ENCODE measurements at places on chromosomes 5 and 9.

DNA sequence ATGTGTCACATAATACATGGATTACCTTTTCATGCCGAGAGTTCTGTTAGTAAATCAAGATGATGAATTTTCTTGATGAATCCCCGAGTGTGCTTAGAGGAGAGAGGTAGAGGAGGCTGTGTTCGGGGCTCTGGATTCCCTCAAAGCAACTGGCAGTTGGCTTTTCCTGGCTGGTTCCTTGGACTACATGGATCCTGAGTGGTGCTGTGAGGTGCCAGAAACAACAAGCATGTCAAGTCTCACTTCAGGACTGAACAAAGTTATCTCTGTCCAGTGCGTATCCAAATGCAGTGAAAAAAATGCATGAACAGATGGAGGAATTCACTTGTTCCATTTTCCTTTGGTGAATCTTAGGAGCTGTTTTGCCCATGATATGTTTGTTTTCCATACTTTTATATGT, 231.7 kb downstream of the FBXL7 start:
- DNase-seq: no peak

- DNase-seq: no peak
Observed at GRCh38 chr5:143758015-143758414, 53.9 kb upstream of the HMHB1 start.

GRCh38 chr9:70398145-70398556, 16.3 kb downstream of the KLF9 start:
- DNase-seq: peak; percentile 46

- no peak for DNase-seq
Observed at GRCh38 chr9:7341571-7341970, 458.0 kb downstream of the DMAC1 start.

DNA sequence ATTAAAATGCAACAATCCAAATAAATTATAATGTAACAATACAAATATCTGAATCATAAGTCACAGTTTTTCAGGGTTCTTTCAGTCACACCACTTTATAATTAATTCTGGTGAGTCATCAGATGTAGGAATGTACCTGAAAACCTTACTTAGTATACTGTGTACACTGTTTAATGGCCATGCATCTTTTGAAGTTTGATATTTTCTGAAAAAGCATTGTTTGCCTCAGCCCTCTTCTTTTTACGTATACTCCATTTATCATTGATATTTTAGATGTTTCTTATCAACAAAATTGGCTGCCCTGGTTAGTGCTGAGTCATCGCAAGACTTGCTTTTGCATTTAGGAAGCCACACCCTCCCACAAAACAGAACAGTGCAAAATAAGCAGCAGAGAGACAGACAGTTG, 218.6 kb downstream of the PJA2 start:
- peak; percentile 38 for DNase-seq

DNA sequence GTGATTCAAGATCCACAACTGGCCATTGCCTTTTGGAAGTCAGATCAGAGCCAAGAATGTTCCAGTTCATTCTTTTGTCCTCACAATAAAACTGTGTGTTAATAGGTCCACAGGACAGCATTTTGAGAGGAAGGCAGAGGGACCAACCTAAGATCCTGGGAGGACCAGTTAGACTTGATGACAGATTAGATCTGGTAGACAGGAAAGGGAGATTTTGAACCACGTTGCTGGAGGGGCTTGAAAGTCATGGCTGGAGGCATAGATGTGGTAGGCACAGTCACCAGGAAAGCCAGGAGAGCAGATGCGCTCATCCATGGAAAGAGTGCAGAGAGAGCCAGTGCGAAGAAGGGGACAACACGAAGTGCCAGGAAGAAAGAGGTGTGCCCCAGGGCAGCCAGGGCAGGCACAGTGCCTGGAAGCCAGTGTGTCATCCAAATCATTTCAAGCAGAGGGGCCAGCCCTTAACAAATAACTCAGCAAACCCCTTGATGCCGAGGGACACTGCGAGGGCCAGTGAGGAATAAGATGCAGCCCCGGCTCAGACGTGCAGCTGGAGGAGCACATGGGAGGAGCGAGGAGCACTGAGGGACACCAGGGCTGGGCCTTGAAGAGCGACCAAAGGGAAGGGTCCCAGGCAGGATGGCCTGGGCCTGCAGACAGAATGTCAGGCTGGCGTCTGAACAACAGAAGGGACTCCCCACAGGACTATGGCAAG, 12.8 kb upstream of the SLC2A8 start:
- no peak for DNase-seq

DNA sequence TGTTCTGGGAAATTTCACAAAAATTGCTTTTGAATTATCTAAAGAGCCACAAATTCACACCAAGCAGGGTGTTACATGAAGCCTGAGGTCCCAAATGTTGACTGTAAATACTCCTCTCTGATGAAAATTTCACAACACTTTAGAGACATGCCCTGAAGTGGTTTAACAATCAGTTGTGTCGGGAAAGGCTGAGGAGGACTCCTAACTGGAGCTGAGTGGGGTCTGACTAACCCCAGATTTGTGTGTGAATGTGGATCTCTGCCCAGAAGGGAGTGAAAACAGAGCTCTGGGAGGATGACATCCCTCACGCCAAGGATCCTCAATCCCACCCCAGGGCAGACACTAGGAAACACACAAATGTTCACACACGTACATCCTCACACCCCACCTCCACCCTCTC, 31.1 kb upstream of the GRXCR2 start:
- DNase-seq: no peak

DNA sequence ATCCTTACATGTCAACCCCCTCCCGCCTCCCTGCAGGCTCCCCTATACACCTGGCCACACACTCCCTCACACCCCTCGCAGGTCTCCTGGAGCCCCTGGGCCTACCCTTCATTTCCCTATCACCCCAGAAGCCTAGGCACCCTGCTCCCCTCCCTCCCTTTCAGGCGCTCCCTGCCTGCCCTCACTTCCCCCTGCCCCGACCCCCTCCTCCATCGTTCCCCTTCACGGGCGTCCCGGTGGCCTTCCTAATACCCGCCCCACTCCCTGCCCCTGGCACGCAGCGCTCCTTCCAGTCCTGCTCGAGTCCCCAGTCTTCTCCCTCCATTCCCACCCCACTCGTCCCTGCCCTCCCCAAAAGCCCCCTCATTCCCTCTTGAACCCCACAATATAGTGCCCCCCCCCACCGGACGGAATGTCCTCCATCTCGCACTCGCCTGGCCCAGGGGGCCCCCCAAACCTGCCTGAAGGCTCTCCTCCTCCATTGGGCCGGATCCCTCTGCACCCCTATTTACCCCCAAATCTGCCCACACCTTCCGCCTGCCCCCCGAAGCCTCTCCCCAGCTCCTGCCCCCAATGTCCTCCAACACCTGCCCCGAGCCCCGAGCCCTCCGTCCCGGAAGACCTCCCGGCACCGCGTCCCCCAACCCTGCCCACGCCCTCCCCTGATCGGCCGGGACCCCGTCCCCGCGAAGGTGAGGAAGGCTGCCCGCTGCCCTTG, 746 bp downstream of the STRBP start:
- no peak for DNase-seq

GRCh38 chr5:13350767-13351166, 593.7 kb downstream of the DNAH5 start:
- DNase-seq: no peak

GRCh38 chr5:109318455-109319108, 91.2 kb downstream of the PJA2 start:
- DNase-seq: no peak

DNA sequence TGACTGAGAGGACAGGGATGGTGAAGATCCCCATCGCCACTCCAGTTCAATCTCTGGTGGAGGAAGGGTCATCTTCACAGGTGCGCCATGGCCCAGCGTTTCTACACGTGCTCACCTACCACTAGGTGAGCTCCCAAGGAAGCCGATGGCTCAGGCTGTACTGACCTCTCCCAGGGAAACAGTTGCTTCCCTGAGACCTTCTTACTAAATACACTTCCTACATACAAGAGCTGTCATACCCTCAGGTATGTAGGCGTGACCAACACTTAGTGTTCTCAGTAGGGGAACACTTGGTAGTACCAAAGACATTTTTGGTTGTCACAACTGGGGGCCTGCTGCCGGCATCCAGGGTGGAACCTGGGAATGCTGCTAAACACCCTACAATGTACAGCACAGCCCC, 75.2 kb downstream of the TENT4A start:
- no peak for DNase-seq

GRCh38 chr5:77430726-77431125, 61.4 kb downstream of the WDR41 start:
- DNase-seq: no peak

- no peak for DNase-seq
Observed at GRCh38 chr9:134951461-134951860, 33.7 kb upstream of the FCN1 start.

DNA sequence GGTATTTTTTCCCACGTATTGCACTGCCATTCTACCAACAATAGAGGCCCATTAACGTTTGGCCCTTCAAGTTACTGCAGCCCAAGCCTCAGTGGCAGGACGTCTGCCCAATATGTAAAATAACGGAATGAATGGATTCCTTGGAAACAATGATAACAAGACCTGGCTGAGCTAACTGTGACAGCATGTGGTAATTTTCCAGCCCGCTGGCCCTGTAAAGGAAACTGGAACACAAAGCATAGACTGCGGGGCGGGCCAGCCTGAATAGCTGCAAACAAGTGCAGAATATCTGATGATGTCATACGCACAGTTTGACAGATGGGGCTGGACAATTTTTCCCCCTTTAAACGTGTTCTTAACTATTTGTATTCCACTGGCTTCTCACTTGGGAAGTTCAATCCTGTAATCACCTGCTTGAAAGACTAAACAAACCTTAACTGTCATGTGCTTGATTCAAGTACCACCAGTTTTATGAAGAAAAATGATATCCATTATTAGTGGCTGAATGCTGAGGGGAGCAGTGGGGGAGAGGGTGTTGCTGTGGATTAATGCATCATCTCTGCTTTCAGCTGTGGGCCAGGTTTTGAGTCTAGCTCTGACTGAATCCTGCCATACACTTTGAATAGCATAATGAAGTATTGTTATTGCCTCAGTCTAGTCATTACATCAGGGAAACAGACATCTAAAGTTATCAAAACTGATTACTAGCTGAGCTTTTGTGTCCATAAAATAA, 323.9 kb downstream of the TMEM161B start:
- no peak for DNase-seq

GRCh38 chr9:82553654-82554366, 509.1 kb downstream of the RASEF start:
- DNase-seq: peak; percentile 14

GRCh38 chr9:21657966-21658667, 144.3 kb upstream of the MTAP start:
- no peak for DNase-seq

GRCh38 chr5:107541400-107541799, 129.3 kb downstream of the EFNA5 start:
- no peak for DNase-seq

DNA sequence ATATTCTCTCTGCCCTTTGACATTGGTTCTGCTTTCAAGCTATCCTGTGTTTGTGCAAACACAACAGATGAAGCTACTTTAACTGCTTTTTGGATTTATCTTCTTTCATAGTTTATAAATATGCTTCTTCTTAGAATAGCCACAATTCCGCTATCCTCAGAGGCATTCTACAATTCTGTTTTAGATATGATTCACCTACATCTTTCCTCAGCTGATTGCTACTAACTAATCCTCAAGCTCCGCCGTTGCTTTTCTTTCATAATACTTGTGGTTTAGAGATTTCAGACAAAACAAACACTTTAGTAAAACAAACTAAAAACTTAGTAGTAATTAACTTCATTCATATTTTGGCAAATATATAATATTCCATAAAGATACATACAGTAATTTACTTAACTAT, 52.5 kb downstream of the ECPAS start:
- no peak for DNase-seq

- DNase-seq: no peak
Observed at GRCh38 chr9:92180669-92181181, 65.5 kb upstream of the SPTLC1 start.

GRCh38 chr9:80352967-80353366, 781.2 kb downstream of the TLE4 start:
- no peak for DNase-seq

GRCh38 chr5:61702784-61703183, 370.7 kb downstream of the ZSWIM6 start:
- no peak for DNase-seq

DNA sequence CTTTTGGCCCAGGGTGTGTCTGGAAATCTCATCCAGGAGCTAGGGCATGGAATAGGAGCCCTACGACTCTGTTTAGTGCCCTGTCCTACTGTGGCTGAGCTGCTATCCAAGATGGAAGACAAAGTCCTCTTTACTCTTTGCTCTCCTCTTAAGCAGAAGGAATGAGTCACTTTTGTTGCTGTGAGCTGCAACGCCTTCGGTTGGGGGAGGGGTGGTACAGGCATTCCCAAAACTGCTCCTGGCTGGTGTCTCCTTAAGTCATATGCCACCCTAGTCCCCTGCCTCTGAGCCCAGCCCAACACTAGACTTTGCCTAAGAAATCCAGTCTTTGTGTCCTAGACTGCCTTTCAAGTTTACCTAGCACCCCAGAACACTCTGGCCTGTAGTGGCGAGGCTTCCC, 99.9 kb downstream of the PRR16 start:
- no peak for DNase-seq

DNA sequence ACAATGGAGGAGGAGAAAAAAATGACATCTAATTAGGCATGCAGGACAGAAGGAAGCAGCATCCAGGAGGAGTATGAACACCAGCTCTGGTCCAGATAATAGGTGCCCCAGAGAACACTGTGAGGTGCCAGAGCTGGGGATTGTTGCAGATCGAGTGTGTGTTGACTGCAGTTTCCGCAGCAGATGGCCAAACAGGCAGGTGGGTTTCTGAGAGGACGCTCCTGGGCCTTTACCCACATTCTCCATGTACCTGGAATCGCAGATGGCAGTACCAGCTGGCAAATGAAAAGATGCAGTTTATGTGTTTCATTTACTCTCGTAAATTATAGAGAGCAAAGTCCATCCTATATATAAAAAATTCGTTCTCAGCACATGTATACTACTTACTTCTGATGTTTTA, 182.2 kb upstream of the ISL1 start:
- DNase-seq: no peak

GRCh38 chr5:137733006-137733405, 2.9 kb downstream of the KLHL3 start:
- no peak for DNase-seq

DNA sequence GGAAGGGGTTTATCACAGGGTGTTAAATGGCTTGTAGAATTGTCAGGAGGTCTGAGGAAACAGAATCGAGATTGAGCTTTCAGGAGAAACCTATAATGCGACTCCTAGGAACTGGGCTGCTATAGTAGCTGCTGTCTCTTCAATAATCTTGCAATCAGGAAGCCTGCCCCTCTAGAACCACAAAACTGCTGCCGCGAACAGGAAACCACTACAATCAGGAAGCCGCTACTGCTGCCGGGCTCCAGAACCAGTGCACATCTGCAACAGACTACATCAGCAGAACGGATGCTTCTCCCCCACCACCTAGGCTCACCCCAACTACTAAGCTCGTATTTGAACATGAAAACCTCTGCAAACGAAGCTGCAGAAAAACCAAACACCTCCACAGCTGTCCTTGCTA, 31.6 kb downstream of the TNFSF8 start:
- peak; percentile 91 for DNase-seq

- DNase-seq: no peak
Observed at GRCh38 chr9:36999728-37000333, 34.2 kb downstream of the PAX5 start.

GRCh38 chr5:171494452-171495121, 75.1 kb downstream of the FGF18 start:
- no peak for DNase-seq

GRCh38 chr5:41413074-41413473, 97.3 kb downstream of the PLCXD3 start:
- DNase-seq: no peak

GRCh38 chr5:108947164-108947563, 199.5 kb downstream of the FER start:
- no peak for DNase-seq
